ENCODE measurements at places on chromosomes 7 and 10.
A peak's percentile ranks its signal among the peaks of the same experiment; 100 is the strongest.

DNA sequence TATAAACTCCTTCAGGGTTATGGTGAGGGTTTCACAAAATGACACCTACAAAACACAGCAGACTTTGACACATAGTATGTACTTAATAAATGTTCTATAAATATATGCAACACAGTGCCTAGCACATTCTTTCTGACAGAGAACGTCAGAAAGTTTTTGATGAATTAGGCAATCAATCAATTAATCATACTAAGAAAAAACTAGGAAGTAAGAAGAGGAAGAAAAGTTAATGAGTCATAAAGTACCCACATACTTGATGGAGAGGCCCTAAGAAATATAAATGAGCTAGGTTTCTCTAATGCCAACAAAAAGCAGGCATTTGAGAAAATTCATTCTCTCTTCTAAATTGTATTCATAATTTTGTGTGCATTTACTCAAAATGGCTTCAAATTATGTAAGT lies 192.7 kb upstream of the VWC2 start:
- no peak for DNase-seq

GRCh38 chr7:15086131-15086611 lies 183.6 kb upstream of the DGKB start:
- no peak for DNase-seq

GRCh38 chr7:136174477-136175125 lies 197.4 kb upstream of the MTPN start:
- DNase-seq, result no peak

- no peak for DNase-seq
These were observed 115.6 kb downstream of the TSPAN12 start for GRCh38 chr7:120742372-120742771.

DNA sequence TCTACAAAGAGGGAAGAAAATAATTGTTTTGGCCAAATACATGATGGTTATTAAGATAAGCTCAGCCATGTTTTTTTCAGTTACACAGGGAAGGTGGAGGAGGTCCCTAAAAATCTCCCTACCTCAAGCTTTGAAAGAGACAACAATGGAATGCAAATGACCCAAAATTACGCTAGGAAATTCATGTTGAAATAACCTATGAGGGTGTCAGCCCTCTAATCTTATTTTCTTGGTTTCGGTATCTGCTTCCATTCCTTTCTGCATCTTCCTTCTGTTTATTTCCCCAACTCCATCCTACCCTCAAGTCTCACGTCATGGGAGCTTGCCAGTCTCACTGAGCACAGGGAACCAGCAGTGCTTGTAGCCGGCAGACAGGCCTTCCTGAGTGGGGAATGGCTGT lies 40.6 kb upstream of the SMNDC1 start:
- DNase-seq, result no peak

GRCh38 chr7:17725821-17726220 lies 214.5 kb downstream of the SNX13 start:
- DNase-seq, result no peak

- DNase-seq, result no peak
These were observed 67.0 kb upstream of the PLXDC2 start for GRCh38 chr10:19749185-19749729.

DNA sequence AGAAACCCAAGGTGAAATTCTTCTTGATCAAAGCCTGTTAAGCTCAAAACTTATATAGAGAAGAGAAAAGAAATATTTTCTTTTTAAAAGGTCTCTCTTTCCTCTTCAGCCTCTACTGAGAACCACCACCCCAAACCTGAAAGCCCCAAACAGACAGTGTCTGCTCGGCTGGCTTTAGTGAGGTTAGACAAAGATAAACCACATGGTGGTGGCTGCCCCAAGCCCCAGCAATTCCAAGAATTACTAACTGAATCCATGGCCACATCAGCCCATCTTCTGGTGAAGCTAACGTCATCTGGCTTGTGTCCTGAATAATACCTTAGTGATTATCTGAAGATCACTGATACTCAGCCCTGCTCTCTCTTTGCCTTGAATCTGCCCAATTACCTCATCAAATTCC lies 275.0 kb downstream of the ELMO1 start:
- no peak for DNase-seq

DNA sequence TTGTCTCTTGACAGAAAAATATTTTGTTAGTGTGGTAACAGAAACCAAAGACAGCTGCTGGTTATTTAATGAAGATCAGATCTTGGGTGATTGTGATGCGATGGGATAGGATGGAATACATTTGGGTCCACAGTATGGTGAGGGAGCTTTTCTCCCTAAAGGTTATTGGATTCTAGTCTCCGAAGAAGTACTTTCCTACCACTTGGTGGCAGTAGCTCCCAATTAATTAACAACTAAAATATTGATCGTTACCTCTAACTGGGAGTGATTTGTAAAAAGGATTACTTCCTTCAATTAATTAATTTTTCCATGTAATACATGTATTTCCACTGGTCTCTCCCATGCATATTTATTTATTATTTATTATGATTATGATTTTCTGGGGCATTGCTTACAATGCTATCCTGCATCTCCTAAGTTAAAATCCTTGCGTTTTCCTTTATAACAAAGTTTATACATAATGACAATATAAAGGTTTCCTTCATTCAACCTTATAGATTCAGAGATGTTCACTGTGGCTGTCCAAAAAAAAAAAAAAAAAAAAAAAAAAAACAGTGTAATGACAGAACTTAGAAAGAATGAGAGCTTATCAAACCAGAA lies 25.6 kb downstream of the TMEM196 start:
- no peak for DNase-seq

DNA sequence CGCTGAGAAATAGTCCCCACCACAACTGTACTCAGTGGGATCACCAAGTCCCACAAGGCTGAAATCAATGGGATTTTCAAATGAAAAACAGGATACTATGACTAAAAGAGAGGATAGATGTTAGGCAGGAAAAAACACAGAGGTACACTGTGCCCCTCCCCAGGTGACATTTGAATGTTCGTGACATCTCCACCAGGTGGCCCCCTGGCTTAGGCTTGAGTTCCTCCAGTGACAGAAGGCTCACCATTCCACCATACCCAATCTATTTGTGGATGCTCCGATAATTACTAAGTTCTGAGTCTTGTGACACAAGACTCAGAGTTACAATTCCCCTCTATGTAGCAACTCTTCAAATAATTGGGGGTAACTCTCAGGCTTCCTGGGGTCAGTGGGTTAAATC lies 77.5 kb upstream of the KCNMA1 start:
- no peak for DNase-seq

DNA sequence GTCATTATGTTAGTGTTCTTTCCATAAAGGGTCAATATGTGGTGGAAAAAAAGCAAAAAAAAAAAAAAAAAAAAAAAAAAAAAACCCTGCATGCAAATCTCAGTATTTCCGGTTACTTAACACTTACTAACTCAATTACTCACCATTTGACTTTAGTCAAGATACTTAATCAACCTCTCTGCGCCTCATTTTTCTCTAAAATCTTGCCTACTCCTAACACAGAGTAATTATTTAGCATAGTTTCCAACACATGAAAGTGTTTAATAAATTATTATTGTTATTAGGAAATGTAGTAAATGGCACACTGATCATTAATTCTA lies 27.8 kb downstream of the PPP1R3A start:
- no peak for DNase-seq

- DNase-seq, result no peak
These were observed 150.8 kb upstream of the NPSR1 start for GRCh38 chr7:34507191-34507590.

GRCh38 chr7:80372415-80372814 lies 139.4 kb downstream of the GNAT3 start:
- no peak for DNase-seq

DNA sequence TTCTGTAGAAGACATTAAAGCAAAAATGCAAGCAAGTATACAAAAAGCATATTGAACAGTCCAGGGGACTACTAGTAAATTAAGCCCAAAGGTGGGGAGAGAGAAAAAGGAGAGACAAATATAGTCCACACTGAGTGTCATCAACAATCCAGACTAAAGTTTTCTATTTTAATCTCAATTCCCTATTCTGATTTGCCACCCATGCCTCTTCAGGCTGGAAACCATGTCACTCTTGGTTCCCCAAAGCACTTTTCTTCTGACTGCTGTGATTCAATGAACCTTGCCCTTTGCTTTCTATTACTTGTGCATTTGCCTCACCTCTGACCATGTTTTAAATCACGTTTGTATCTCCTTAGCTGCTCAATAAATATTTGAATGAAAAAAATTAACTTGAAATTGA lies 95.3 kb upstream of the AOAH start:
- no peak for DNase-seq

GRCh38 chr7:69147631-69148030 lies 450.6 kb upstream of the AUTS2 start:
- DNase-seq, result no peak

DNA sequence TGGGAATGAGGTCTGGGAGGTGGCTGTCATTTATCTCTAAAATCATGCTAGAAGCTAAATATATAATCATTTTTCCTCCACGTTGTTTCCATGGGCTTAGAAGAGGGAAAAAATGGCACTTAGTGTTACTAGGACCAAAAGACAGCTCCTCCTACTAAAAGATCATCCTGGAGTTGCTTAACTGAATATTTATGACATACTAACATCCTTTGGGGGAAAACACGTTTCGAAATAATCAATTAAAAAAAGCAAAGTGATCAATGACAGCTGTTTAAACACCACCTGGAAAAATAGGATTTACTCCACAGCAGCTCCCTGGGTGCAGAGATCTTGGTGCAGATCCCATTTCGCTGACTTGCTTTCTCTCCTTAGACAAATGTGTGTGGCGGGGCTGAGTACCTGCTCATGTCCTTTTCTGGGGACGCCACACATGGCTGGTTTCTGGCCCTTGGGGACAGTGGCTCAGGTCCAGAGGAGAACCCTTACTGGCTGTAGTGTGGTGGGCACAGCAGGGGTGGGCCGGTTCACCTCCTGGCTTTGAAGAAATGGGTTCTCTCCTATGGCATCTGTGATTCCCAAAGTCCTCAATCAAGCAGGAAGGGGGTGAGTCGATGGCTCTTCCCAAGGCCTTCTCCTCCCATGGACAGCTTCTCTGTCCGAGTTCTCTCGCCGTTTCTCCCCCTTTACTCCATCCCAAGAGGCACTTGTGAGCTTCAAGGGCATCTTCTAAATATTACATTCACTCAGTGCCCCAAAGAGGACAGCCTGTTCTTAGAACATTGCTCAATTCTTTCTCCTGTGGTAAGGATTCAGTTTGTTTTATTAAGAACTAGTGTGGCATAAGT lies 156.4 kb upstream of the KLF14 start:
- no peak for DNase-seq

DNA sequence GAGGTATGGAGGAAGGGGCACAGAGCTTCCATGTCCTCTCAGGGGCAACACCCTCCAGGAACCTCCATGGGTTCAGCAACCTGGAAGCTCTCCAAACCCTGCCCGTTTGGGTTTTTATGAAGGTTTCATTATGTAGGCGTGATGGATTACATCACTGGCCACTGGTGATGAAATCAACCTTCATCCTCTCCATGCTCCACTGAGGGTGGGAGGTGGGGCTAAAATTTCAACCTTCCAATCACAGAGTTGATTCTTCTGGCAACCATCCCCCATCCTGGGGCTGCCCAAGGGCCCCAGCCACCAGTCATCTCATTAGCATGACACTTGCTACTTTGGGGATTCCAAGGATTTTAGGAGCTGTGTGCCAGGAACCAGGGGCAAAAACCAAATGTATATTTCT lies 90.1 kb downstream of the TEX36 start:
- no peak for DNase-seq

- no peak for DNase-seq
These were observed 125.1 kb upstream of the PPIF start for GRCh38 chr10:79222186-79222585.

DNA sequence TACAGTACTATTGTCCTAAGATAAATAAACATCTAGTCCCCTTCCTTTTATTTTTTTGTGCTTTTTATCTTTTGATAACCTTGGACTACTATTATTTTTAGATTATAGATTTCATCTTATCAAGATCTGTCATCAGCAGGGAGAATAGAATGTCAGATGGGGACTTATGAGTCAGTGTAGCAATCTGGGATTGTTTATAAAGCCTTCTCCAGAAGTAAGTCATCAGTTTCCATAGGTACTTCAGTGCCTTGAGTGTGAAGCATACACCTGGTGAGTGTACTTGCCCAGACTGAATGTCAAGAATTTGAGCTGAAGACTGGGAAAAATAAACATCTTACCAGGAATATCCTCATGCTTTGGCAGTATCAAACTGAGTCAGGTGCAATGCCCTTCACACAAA lies 2.1 kb downstream of the CASD1 start:
- DNase-seq, result no peak

GRCh38 chr10:28403090-28403489 lies 100.2 kb upstream of the MPP7 start:
- no peak for DNase-seq

- DNase-seq, result peak; percentile 33
These were observed 67.9 kb upstream of the PRKCQ start for GRCh38 chr10:6647811-6648526.

GRCh38 chr10:34024693-34025425 lies 690.4 kb upstream of the NRP1 start:
- DNase-seq, result no peak

DNA sequence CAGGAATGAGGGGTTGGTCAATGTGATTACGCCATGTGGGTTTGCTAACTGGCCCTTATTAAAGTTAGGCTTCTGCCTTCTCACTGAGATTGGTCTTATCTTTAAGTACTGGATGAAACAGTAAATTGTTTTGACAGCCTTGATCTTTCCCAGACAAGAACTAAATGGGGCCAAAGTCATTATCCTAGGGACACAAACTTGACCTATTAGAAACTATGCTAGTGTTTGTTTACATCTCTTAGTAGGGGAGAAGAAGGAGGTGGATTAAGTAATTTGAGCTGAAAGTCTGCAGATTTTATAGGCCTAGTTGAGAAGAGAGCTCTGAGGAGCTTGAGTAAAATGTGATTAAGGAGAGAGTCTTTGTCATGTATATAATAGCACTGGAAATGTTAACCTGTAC lies 386.9 kb downstream of the HTR7 start:
- DNase-seq, result no peak

- no peak for DNase-seq
These were observed 504 bp upstream of the BMPER start for GRCh38 chr7:33904681-33905388.

GRCh38 chr10:14724931-14725330 lies 49.8 kb downstream of the FAM107B start:
- DNase-seq, result no peak

GRCh38 chr7:72337390-72338167 lies 74.6 kb downstream of the CALN1 start:
- no peak for DNase-seq

DNA sequence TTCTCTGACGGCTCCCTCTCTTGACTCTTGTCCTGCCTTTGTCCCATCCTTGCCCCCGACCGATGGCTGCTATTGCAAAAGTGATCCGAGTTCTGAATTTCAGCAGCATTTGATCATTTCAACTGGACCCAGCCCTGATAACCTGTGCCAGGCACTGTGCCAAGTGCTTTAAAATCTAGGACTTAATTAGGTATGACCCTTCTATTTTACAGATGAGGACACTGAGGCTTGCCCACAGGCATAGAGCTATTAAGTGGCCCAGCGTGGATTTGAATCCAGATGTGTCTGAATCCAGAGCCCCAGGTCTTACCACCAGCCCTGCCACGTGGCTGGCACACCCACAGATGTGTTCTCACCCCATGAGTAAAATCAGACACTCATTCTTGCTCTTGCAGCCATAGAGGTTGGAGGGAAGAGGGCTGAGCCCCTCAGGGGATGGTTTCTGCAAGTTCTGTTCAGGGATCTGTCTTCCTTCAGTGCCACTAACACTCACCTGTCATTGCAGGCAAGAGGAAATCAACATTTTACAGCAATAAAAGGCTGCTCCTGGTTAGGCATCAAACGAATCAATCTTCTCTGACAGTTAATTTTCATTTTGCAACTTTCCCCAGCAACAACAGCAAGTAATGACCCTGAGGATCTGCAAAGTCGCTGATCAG lies 101.2 kb downstream of the GRID1 start:
- DNase-seq, result no peak

- DNase-seq, result no peak
These were observed 7.0 kb upstream of the MYL7 start for GRCh38 chr7:44148166-44148565.
